Sciatic nerve (tissue), 2 donors: ENCODE measurements at places on chromosomes 7 and 10. TPM values are rescaled to one million over a fixed set of nuclear protein-coding genes. Genes with fewer than 3 reads are reported as not detected.

Gene FOXI2
- total RNA-seq: 0.40 TPM

Gene ASAH2
- 4.0 TPM for total RNA-seq

Gene RGR
- 2.4 TPM for total RNA-seq

Gene PHTF2
- total RNA-seq: 17.9 TPM

Gene ZNF727
- total RNA-seq: 6.8 TPM

Gene COL17A1
- 0.45 TPM for total RNA-seq

Gene VGF
- not detected for total RNA-seq

Gene PTN
- total RNA-seq: 5.6 TPM

DNA sequence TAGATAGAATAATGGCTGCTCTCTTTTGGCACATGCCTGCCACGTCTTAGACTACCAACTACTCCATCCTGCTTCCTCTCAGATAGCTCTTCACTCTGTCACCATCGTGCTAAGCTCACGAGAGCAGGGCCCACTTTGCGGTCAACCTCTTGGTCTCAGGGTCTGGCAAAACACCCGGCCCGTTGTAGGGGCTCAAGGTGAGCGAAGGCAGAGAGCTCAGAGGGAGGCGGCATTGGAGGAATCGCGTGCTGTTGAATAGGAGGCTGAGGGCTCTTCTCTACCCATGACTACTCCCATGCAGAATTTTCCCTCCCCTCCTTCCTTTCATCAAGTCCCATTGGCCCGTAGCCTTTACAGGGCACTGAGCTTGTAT, 100.9 kb upstream of the DDC start:
- DNase-seq: no peak

- no peak for DNase-seq
Measured at GRCh38 chr7:9231630-9232121, 798.3 kb downstream of the NXPH1 start.

GRCh38 chr7:69338144-69338543, 260.1 kb upstream of the AUTS2 start:
- no peak for DNase-seq

DNA sequence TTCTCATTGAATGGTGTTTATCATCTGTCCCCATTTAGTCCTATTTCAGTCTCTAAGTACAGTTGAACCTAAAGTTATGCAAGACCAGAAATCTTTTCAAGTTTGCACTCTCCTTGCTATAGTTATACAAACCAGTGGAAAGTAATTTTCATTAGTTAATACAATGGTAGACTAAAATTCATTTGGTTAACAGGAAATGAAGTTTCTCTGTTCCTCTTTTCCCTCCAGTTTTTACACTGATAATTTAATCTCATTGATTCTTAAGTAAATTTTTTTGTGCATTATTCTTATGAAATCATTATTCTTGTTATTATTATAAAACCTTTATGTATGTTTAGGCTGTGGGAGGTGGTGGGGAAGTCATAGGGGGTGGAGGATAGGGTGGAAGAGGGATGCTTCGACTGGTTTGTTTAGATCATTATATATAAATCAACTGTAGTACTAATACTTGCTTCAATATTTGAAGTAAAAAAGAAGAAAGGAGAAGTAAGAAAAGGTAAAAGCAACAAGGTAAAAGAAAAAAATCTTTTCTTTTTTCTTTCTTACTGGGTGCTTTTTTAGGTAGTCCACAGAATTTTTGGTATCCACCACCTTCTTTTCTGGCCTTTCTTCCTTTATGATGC, 104.1 kb downstream of the GPR85 start:
- DNase-seq: no peak

DNA sequence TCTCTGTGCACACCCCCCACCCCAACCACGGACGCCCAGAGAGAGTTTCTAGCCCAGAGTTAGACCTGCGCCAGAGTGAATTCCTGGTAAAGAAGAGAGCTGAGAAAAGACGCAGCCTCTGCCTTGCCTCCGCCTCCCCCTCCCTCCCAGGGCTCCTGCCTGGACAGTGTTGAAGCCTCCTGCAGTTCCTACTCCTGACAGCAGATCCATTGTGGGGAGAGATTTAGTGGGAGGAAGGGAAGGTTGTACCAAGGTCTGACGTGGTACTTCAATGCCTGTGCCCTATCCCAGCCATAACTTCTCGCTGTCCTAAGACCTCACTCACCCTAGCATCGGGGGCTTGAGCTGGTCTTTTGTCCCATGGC, 952 bp downstream of the SRRM3 start:
- DNase-seq: no peak

GRCh38 chr10:60372436-60372835, 17.2 kb downstream of the ANK3 start:
- DNase-seq: no peak

- DNase-seq: no peak
Measured at GRCh38 chr10:27658788-27659187, 86.8 kb downstream of the MKX start.

DNA sequence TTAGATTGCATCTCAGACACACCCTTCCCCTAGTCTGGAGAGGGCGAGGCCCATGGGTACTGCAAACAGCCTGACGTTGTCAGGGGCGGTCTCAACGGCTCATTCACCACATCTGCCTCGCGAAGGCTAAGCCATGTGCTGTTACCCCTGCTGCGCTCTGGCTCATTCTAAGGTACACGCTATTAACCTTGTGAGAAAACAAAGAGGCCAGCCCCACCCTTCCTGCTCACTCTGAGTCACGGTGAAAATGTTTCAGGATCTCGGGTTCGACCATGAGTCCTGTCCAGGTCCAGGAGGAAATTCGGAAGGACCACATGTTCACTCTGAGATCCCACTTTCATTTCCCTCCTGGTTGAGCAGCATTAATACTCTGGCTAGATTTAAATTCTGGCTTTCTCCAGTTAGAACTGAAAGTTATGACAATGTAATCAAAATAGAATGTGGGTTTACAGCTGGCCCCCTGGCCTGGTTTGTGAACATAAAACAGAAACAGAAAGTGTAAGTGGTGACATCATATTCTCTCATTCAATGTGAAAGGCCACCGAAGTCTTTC, 55.2 kb downstream of the EGFR start:
- no peak for DNase-seq

DNA sequence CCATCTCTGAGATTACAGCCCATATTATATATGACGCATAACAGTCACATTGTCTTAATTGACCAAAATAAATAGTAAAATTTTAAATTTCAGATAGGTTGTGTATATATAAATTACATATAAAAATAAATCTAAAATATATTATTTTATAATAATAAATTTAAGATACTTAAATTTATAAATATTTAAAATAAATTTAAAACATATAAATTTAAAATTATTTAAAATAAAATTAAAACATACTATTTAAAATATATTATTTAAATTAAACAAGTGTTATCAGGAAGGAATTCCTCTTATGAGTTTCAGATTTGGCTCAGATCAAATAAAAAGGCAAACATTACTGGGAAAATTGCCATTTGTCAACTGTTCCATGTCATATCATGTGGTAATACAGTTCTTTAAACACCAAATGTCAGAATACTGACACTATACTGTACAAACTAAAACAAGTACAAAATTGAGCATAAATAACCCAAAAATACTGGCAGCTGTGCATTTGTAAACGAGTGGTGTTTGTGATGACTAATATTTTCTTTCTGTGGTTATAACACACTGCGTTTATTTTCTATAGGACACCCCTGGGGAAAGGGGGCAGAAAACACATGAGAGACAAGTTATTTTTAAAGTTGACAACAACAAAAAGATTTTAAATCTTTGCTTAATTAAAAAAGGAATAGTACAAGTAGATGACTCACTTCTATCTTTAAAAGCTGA, 71.3 kb upstream of the DGKB start:
- DNase-seq: no peak

DNA sequence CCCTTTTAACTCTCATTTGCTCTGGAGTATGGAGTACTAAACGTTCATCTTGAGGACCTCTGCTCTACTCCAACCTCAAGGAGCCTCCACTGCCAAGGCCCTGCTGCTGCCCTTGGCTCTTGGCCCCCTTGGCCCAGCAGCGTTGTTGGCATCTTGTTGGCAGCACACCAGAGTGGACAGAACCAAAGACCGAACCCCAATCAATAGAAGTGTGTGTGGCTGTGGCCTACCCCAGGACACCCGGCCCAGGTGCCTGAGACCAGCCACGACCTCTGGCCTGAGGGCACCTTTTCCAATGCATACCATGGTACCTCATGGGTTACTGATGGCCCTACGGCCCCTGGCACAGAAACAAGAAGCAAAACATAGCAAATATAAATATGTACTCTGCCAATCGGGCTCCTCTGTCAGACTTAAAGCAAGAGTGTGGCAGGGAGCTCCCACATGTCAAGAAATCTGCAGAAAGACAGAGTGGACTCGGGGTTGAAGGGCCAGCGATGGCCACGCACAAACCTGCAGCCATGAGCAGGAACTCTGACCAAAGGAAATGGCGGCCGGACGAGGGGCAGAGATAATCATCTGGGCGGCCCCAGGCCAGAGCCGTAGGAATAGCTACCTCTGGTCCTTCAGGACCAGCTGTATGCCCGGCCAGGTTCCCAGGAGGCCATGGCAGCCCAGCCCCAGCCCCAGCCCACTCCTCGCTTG, 2.9 kb downstream of the NPC1L1 start:
- no peak for DNase-seq

DNA sequence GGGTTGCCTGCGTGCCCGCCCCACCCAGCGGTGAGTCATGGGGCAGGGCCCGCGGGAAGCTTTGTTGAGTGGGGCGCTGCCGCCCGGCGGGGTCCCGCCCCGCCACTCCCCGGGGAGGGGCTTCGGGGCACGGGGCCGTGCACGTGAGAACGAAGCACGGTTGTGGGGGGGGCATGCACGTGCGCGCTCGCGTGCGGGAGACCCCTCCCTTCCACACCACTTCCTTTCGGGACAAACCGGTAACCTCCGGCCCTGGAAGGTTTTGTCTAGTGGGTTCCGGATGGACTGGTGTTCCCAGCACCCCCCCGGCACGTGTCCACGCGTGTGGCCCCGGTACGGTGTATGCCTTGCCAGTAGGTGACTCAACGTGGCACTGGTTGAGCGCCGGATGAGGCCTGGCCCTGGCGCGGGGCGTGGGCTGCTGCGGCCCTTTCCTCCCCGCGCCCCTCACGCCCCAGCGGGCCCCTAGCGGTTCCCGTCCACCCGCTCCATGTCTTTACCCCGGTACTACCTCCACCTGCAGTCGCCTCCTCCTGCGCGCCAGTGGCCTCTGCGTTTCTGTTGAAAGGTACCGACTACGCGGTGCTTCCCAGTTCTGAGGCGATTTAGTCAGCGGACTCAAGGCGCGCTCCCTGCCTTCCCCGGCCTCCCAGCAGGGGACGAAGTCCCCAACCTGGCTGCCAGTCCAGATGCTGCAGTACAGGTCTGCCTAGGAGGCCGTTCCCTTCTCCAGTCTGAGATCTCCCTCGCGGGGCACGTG, 3.1 kb downstream of the ADIRF start:
- peak; percentile 96 for DNase-seq

DNA sequence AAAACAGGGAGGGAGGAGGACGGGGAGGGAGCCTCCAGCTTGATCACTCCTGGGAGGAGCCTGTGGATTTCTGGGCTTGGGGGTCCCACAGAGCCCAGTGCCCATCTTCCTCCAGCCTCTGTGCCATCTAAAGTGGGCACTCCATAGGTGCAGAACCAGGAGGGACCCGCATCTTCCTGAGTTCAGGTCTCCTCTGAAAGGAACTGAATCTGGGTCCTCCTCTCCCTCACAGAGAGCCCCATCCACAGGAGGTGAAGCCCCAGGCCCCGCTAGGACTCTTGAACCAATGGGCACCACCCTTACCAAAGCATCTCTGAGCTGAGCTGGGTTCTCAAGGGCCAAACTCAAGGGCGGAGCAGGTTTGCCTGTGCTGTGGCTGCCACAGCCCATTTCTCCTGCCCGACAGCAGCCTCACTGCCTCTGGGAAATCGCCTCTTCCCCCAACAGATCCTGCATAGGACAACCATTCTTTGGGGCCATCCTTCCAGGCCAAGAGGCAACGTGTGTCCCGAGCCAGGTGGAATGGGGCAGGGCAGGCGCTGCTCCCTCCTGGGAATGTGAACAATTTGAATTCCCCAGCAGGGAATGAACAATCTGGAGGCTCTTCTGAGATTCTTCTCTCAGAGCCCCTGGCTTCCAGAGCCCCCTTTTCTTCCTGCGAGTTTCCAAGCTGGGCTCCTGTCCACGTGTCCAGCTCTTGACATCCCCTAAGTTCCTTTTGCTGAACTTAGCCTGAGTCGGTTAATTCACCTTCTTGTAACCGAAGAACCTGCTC, 411.0 kb upstream of the FOXK1 start:
- DNase-seq: no peak

DNA sequence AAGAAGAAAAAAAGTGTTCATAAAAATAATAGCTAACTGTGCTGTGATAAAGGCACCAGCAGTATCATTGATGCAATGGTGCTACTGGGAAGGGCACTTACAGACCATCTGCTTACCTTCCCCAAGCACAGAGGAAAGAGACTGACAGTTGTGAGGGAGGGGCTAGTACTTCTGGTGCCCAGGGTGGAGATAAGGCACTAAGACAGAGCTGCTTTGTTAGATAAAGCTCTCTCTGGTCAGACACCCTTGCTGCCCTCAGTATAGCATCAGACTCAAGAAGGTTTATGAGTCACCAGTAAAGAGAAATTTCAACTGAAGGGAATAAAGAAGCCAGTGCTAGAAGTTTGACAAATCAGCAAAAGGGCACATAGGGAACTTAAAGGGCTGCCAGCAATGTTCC, 325.6 kb downstream of the HPSE2 start:
- no peak for DNase-seq

DNA sequence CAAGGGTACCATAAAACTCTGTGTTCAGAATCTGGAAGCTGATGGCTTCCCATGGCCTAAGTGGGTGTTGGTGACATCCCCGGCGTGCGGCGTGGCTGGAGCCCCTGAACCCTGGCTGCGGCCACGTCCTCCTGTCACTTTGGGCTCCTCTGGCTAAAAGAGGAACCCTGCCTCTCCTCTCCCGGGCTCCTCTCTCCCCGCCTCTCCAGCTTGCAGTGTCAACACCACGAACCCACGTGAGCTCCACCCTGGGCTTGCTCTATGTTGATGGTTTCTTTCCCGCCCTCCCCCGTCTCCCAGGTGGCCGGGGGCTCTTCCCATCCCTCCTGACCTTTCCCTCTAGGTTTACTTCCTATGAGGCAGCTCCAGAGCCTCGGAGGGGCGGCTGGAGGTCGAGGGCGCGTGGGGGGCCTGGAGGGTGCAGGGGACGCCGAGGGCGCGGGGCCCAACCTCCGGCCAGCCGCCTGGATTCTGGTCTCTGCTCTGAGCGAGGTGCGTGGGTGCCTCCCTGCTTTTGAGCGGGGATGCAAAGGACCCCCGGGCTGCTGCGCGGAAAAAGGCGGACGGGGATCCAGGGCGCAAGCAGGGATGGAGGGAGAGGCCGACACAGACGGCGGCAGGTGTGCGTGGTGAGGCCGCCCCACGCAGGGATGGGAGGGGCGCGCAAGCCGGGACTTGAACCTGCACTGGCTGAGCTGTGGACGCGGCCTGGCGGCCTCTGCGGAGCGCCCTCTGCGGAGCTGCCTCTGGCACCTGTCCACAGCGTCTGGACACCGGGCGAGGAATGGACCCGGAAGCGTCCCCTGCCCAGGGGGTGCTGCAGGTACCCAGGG, 115.5 kb upstream of the DIP2C start:
- peak; percentile 50 for DNase-seq

- DNase-seq: no peak
Measured at GRCh38 chr7:71236230-71237105, 104.5 kb downstream of the GALNT17 start.
